ENCODE measurements at places on chromosomes 13 and 19.

DNA sequence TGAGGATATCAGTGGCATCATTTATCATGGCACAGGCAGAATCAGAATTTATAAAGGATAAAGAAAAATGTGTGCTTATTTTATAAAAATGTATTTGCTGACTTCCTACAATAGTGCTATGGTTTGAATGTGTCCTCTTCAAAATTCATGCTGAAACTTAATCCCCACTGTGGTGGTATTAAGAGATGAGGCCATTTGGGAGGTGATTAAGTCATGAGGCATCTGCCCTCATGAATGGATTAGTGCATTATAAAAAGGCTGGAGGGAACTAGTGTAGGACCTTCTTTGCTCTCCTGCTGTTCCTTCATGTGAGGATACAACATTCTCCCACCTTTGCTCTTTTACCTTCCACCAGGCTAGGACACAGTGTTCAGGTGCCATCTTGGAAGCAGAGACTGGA is 212.8 kb downstream of the RFC3 start:
- DNase-seq, result peak; percentile 63

- no peak for DNase-seq
Observed at GRCh38 chr13:29540799-29541198, 54.7 kb downstream of the SLC7A1 start.

DNA sequence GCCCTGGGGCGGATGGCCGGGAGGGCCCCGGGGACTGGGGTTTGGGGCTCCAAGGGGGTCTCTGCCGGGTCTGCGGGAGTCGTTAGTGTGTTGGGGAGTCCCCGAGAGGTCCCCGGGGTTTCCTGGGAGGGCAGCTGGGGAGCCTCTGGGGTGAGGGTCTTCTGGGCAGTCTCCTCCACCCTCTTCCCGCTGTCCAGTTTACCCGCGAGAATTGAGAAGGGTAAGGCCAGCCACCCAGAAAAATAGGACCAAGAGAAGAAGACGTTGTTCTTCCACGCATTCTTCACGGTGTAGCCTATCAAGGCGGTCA is 1.0 kb upstream of the ETFB start:
- DNase-seq, result no peak

GRCh38 chr19:37872383-37872782 is 34.0 kb downstream of the WDR87 start:
- DNase-seq, result peak; percentile 5

DNA sequence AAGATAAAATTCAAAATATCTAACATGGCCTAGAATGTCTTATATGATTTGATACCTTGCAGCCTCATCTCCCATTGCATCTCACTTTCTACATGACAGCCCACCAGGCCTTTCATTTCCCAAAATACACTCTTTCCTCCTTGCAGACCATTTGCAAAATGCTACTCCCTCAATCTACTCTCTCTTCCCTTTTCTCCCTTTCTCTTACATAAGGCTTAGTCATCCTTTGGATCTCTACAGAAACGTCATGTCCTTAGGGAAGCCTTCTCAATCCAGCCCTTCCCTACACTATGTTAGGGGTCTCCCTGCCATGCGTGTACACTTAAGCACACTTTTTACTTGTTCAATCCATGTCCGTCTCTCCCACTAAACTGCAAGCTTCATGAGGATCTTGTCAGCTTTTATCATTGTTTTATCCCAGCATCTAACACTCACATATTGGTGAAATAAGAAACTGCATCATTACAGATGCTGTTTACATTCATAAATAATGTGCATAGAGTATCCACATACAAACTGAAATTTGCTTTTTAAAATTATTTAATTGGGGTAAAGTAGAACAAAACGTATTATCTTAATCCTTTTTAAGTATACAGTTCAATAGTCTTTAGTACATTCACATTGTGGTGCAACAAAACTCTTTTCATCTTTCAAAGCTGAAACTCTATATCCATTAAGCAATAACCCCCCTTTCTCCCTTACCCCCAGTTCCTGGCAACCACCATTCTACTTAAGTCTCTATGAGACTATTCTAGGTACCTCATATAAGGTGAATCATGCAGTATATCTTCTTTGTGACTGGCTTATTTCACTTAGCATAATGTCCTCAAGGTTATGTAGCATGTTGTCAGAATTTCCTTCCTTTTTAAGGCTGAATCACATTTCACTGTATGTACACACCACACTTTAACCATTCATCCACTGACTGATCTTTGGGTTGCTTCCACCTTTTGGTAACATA is 11.5 kb upstream of the WBP4 start:
- DNase-seq, result no peak

DNA sequence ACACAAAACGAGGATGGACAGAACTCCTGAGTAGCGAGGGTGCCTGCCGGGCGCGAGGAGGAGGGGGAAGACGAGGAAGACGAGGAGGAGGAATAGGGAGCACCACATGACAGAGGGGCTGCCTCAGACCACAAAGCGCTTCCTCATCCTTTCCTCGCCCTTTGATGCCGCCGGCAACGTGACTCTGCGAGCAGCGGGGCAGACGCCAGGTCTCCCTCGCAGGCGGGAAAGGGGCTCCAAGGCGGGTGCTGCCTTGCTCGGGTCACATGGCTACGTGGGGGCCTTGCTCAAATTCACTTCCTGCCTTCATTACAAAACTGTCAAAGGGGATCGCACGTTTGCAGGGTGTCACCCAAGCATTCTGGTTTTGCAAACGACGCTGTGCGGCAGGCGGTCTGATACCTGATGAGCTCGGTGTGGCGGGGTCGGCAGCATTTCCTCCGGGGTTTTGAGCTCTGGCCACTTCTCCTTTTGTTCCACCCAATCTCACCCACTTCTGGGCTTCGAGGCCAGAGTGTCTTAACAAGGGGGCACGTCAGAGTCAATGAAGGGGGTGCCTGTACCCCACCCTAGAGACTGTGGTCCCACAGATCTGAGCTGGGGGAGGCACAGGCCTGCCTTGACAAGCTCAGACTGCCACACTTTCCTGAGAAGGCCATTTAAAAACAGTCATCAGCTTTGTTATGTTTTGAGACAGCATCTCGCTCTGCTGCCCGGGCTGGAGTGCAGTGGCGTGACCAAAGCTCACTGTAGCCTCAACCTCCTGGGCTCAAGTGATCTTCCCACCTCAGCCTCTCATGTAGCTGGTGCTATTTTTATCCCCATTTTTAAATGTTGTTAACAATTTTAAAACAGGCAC is 14.9 kb downstream of the MAP2K2 start:
- no peak for DNase-seq

GRCh38 chr19:33493401-33494275 is 28.0 kb downstream of the PEPD start:
- no peak for DNase-seq

DNA sequence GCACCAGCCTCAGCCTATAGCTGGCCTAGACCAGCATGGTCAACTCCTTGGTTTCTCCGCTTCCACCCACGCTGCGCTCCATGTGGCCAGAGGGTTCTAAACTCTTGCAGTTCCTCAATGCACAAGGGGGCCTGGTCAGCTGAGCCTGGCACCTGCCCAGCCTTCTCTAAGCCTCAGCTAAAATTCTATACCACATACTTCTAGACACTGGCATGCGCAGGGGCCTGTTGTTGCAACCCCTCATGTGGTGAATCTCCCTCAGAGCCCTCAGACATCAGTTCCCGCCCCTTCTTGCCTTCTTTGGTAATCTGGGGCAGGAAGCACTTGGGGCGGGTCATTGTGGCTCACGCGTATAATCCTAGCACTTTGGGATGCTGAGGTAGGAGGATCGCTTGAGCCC is 19.7 kb upstream of the LDLR start:
- DNase-seq, result no peak

DNA sequence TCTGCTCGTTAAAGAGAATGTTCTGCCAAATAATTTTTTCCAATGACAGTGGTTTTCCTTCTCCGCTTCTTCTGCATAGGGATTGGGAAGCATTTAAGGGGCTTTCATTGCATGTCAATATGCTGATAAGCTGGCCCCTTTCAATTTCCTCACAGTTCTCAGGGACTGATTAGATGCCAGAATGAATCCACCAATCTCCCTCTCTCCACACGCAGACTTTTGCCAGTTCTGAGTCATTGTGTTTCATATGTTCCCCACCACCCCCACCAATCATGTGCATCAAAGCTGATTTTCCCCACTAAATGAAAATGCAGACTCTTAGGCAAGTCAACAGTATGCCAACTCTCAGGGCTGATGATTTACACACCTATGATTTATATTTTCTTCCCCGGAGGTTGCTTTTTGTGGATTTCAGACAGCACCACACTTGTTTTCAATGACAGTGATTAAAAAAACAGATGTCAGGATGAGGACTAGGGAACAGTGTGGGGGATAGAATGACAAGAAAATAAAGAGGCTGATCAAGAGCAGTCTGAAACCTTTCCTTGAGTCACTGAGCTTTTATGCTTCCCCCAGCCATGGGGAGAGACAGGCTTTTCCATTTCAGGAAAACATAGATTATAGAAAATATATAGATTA is 47.9 kb upstream of the C13orf42 start:
- DNase-seq, result peak; percentile 12

- no peak for DNase-seq
Observed at GRCh38 chr13:70183041-70183440, 74.8 kb upstream of the KLHL1 start.

DNA sequence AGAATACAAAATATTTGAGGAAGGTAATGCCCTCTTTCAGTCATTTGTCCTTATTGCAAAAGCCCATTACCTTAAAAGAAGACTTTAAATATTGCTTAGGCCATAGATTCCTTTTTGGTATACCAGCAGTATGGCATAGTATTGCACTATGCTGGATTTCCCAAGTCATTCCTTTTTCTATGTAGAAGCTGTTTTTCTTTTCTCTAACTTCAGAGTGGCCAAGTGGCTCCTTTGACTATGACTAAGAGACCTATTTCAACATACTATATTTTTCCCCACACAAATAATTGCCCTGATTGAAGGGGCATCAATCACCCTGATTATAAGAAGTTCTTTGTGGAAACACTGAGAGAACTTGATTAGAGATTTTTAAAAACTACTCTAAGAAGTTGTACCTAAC is 68.6 kb downstream of the UFM1 start:
- no peak for DNase-seq

DNA sequence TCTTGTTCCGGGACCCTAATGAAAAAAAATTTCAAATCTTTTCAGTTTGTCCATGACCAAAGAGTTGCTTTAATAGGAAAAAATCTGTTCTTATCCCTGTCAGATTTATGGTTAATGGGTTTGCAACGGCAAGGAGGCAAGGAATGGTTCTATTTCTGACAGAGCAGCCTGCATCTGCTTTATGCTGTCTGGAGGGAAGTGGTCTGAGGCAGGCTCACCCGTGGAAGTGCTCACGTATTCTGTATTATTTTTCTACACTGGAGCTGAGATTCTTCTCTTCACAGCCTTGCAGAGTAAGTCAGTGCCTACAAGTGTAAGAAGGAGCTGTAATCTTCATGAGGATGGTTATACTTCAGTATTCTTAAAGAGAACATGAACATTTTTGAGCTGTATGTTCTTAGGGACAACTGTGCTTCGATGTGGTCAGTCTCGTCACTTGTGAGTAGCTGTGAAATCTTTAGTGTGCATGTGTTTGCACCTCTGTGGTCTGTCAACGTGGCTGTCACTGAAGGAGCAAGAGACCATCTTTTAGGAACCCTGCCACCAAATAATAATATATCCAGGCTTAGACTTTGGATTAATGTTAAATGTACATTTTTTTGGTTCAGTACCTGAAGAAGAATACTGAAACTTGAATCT is 114.3 kb downstream of the DNAJC3 start:
- no peak for DNase-seq

GRCh38 chr13:36490055-36490454 is 57.8 kb downstream of the CCNA1 start:
- DNase-seq, result no peak

Data from foreskin fibroblast (primary cell).